ENCODE measurements at places on chromosomes 6 and 20.

- DNase-seq = no peak
These were observed 438.6 kb downstream of the CDC5L start for GRCh38 chr6:44826025-44826676.

DNA sequence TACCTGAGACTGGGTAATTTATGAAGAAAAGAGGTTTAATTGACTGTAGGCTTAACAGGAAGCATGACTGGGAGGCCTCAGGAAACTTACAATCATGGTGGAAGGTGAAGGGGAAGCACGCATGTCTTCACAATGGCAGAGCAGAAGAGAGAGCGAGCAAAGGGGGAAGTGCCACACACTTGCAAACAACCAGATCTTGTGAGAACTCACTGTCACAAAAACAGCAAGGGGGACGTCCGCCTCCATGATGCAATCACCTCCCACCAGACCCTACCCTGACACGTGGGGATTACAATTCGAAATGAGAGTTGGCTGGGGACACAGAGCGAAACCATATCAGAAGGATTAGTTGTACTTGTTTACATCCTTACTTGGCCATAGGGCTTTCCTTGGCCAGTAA, 49.7 kb downstream of the FIG4 start:
- no peak for DNase-seq

DNA sequence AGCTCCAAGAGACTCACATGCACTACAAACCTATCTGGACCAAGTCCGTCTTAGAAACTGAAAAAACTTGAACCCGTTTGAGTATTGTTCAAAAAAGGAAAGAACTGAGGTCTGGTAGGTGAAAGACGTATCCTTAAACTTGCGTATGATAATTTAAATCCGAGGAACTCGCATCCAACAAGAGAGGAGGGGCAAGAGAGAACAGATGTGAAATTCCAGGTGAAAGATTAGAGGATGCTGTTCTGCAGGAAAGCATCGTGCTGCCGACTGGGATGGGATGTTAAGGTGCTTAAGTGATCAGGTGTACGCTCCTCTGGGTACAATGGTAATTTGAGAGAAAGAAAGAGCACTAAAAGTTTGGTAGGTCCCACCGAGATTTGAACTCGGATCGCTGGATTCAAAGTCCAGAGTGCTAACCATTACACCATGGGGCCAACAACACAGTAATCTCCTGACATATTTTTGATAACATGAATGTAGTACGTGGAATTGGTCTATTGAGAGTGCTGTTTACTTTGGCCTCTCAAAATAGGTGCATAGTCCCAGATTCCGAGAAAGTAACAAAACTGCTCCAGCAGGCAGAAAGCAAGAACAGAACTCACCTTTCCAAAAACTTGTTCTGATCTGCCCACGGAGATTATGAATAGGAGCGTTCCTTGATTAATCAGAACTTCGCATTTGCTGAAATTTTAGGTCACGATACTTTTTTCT, 53.5 kb upstream of the BTN3A2 start:
- peak; percentile 81 for DNase-seq

DNA sequence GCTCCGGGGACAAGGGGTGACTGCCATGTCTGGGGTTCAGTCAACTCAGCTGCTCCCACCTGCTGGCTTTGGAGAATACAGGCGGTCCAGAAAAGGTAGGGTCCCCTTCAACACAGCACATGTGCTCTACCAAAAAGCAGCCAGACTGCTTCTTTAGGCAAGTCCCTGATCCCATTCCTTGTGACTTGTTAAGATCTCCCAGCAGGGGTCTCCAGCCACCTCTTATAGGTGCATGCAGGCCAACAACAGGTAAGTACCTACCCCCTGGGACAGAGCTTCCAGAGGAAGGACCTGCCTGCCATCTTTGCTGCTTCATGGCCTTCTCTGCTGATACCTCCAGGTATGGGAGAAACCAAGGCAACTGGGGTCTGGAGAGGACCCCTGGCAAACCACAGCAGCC, 106.5 kb downstream of the HACE1 start:
- DNase-seq = no peak

- DNase-seq = no peak
These were observed 13.9 kb upstream of the VAPB start for GRCh38 chr20:58374906-58375758.

GRCh38 chr6:131808460-131809269, 845 bp downstream of the ENPP1 start:
- DNase-seq = no peak
